SHP77 treated with DMSO at 0.1 percent for 48 hours (cell line): ENCODE measurements at places on chromosomes 13 and 19.
A peak's percentile ranks its signal among the peaks of the same experiment; 100 is the strongest.

GRCh38 chr13:45807520-45808099, 43.9 kb downstream of the SIAH3 start:
- no peak for DNase-seq

DNA sequence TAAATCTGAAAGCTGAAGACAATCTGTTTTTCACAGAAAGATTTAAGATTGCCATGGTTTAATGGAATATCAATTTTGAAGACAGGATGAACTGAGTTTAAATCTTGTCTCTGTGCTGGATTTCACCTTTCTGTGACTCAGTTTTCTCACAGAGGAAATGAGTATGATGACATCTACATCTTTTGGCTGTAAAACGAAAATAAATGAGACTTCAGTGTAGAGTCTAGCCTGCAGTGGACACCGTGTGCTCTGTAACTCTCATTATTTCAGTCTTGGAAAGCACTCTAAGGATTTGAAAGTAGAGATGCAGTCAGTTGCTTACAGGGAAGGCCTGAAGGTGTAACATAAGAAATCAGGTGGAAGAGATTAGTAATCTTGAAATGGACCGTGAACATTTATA, 150.4 kb downstream of the NALCN start:
- no peak for DNase-seq

DNA sequence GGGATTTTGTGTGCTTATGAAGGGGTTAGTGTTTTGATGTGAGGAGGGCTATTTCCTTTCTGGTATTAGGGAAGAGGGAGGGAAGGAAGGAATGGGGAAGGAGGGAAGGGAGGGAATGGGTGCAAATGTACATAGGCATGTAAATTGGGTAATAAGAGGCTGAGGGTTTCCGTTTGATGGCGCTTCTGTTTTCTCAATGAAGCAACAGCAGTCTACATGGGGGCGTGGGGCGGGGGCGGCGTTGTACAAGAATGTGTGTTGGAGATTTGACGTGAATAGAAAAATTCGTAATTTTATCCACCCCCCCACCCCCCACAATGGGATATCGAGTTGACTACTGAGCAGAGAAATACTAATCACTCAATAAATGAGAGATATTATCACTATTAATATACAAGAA, 52.5 kb downstream of the PDS5B start:
- DNase-seq, result no peak

DNA sequence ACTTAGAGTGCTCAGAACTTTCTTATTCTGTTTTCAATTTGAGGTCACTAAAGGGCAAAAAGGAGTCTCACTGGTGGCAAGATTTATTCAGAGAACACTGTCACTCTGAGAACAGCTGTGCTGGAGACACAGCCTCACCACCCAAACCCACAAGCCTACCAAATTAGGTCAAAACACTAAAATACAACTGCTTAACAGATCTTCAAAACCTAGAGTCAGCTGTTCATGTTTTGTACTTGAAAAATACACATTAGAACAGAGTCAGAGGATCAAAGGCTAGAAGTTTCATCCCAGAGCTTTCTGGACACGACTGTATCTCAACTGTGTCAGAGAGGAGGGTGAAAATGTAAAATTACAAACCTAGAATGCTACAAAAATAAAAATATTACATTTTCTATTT, 89.3 kb downstream of the MIPEP start:
- no peak for DNase-seq

- no peak for DNase-seq
Observed at GRCh38 chr19:29268103-29268502, 55.2 kb upstream of the UQCRFS1 start.

DNA sequence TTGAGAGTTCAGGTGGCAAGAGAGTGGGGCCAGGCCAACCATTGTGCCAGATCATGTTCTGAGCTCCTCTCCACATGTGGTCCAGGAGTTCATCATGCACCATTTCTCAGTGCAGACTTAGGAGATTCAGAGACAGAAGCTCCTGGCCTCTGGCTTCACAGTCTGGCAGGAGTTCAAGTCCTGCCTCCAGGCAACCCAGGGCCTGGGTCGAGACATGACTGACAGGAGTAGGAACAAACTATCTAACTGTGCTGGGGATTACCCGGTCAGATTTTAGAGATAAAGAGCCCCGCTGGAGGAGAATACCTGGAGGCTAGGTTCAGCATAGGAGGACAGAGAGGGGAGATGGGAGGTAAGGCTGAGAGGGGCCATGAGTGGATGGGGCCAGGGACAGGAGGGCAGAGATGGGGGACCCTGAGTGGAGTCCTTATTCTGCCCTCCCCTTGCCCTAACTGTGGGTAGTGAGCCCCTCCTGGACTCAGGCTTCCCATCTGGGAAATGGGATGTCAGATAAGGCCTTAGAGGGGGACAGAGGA, 906 bp upstream of the CYP4F11 start:
- peak; percentile 38 for DNase-seq

- peak; percentile 30 for DNase-seq
Observed at GRCh38 chr19:8252922-8253589, 43.9 kb downstream of the CERS4 start.

GRCh38 chr19:29881386-29881785, 60.7 kb upstream of the URI1 start:
- DNase-seq, result no peak

DNA sequence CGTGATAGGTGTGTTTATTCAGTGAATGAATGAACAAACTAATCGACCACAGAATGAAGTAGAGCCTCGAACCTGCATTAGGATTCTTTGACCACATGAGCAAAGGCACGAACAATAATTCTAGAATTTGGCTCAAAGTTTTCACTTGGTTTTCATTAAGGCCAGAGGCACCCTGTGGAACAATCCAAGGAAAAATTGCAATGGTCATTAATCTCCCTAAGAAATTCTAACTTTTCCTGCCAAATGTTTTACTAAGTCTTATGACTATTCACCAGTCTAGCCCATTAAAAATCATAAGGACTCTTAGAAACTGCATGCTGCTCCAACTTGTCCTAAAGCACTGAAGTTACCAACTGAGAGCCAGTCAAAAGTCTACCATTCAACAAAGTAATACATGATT, 271.7 kb downstream of the EFNB2 start:
- no peak for DNase-seq

DNA sequence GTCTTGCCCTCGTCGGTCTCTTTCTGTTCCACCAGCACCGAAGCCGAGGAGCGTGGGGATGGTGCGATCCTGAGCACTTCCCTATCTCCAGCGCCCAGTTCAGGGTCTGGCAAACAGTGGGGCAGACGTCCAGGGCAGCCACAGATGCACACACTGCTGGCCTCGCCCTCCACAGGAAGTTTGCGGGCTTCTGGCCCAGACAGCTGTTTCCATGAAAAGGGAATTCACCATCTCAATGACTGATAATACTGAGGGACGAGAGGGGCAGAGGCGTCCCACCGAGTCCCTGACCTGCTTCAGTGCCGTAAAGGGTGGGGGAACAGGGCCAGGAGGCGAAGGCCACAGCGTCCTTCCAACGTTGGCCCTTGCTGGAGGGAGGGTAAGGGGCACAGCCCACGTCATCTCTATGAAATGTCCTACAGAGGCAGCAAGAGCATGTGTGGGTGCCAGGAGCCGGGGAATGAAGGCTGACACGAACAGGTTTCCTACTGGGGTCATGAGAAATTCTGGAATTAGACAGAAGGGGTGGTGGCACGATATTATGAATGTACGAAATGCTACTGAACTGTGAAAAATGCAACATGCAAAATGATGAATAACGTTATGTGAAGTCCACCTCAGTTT, 19.5 kb downstream of the SHC2 start:
- no peak for DNase-seq

- no peak for DNase-seq
Observed at GRCh38 chr13:33347861-33348260, 62.3 kb upstream of the STARD13 start.

GRCh38 chr13:53010374-53011105, 18.1 kb upstream of the OLFM4 start:
- no peak for DNase-seq

DNA sequence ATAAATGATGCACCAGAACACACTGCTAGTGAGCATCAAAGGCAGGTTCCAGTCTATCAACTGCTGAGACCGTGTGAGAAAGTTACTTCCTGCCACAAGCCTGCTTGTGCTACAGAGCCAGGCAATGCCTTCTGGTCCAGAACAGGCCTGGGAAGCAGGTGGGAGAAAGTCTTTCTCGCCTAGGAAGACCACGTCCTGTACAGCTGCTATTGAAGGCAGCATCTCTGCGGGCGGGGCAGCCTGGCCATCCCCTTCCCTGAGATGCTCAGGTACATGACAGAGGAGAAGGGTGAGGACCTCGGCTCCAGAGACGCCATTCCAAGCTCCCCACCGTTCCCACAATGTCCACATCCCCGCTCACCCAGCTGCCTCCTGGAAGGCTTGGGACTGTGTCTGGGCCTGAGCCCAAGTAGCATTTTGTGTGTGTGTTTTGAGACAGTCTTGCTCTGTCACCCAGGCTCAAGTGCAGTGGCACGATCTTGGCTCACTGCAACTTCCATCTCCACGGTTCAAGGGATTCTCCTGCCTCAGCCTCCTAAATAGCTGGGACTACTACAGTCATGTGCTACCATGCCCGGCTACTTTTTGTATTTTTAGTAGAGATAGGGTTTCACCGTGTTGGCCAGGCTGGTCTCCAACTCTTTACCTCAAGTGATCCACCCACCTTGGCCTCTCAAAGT, 3.4 kb downstream of the RFX1 start:
- no peak for DNase-seq

- DNase-seq, result peak; percentile 17
Observed at GRCh38 chr13:26482451-26483197, 74.9 kb upstream of the WASF3 start.

GRCh38 chr13:63864171-63864902, 2448.7 kb upstream of the PCDH20 start:
- no peak for DNase-seq

- DNase-seq, result no peak
Observed at GRCh38 chr13:31801088-31801487, 61.8 kb downstream of the RXFP2 start.

DNA sequence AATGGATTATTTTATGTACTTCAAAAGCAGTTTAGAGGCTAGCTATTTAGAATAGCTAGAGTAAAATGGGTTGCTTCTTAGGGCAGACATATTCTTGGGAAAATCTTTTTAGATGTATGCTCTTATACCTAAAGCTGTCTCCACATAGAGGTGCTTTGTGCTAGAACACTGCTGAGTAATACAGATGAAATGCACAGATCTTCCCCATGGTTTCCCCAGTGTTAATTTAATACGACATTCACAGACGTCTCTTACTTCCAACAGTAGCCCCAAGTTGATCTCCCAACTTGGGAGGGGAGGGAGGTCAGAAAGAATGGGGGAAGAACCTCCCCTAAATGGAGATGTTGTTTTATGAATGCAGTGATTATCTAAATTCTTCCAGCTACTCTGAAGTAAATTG, 16.9 kb downstream of the NALCN start:
- no peak for DNase-seq

- no peak for DNase-seq
Observed at GRCh38 chr19:42394751-42395150, 4.7 kb upstream of the CNFN start.

GRCh38 chr13:73065036-73065435, 6.2 kb downstream of the KLF5 start:
- no peak for DNase-seq

DNA sequence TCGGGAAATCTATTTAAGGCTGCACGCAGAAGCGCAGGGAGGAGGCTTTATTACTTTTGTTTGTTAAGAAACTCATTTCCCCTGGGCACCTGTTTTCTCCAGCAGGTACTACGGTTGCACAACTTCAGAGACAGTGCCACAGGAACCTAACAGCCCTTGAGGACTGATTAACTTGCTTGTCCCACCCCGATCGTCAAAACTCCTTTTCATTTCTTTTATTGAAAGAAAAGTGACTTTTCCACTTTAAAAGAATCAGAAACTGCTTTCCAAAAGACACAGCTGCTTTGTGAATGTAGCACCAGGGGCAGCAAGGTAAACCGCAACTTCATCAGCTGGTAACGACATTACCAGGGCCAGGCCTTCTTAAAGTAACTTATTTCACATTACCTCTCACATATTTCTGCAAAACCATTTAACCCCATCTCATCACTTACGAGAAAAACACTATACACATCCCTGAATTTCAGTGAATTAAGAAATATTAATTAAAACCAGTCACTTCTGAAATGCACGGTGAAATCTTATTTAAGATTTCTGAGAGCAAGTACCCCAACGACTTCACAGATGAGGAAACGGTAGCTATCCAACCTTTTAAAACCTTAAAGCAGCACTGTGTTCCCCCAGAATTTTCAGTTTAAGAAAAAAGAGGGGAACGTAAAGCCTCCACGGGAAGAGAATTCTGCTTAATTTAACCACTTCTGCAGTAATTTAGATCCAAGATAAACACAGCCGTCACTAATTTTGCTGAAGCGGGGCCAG, 1.4 kb downstream of the ANKRD10 start:
- DNase-seq, result no peak

DNA sequence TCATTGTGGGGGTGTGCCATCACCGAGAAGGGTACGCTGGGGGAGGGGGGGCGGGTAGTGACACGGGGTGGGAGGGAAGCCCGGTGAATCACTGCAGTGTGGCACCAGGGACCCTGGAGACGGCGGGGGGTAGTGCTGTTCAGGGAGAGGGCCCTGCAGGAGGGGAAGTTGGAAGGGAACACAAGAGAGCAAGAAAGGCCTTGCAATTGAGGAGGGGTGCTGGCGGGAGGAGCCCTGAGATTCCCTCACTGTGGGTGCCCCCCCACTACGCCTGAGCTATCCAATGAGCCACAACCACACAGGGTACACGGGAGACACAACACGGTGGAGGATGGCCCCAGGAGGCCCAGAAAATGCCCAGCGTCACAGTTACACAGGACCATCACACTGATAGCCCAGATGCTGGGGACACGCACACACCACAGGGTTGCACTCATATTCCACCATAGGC, 516 bp upstream of the ATP1A3 start:
- no peak for DNase-seq

DNA sequence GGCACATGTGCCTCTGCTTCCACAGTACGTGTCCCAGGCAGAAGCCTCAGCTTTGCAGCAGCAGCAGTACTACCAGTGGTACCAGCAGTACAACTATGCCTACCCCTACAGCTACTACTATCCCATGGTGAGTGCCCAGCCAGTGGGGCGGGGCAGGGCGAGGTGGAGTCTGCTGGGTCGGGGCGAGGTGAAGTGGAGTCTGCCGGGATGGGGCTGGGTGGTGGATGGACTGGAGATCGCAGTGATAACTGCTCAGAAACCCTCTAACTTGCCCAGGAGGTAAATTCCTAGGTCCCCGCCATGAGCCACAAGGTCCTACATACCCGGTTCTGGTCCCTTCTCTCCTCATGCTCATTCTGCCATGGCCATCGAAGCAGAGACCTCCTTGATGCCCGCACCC, 3.6 kb downstream of the LENG8 start:
- DNase-seq, result no peak

- DNase-seq, result no peak
Observed at GRCh38 chr19:3695986-3696659, 4.1 kb downstream of the PIP5K1C start.
